Airway epithelial cell (primary cell): ENCODE measurements at places on chromosomes 6 and 20. TPM values are rescaled to one million over a fixed set of nuclear protein-coding genes. Genes with fewer than 3 reads are reported as not detected.

LY6G6D gene
- not detected in 2 replicates for total RNA-seq

SYNE1 gene
- 2.5 and 5.9 TPM in 2 replicates for total RNA-seq

CD109 gene
- total RNA-seq = 61.1 and 80.5 TPM in 2 replicates

SLPI gene
- total RNA-seq = 466 and 502 TPM in 2 replicates

LZTS3 gene
- total RNA-seq = 4.3 and 4.8 TPM in 2 replicates

SLC12A5 gene
- total RNA-seq = 0.56 and 0.98 TPM in 2 replicates
